ENCODE measurements at places on chromosomes 12 and 14. TPM values are rescaled to one million over a fixed set of nuclear protein-coding genes. Genes with fewer than 3 reads are reported as not detected.

DNA sequence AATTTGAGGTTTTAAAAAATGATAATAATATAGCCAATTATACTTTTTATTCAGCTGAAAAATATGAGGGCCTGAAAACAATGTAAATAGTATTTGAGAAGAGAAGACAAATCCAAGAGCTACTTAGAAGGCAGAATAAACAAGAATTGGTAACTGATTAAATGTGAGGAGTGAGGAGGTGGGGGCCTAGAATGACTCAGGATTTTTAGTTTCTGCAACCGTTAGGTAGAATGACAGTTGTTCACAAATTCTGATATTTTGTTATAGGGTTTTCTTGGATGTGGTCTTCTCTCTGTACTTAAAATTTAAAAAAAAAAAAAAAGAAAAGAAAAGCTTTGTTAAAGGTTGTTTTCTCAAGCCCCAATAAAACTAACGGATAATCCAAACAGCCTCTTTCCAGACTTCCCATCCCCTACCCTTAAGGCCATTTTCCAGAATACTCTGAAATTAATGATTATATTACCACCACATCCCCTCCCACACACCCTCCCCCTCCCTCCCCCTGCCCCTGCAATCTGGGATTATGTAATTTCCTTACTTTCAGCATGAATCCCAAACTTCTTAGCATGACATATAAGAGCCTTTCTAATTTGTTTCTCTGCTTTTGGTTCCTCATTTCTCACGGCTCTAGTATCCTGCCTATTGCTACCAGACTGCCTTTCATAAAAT, 50.4 kb downstream of the LRP6 start:
- H3K36me3 ChIP-seq, result peaks cover 5% of the 10 kb centered on the region
- H3K4me3 ChIP-seq, result no peak overlapping the region
- no peak for DNase-seq
- H3K27ac ChIP-seq, result peak overlapping the region; percentile 75
- peaks cover 38% of the 10 kb centered on the region for H3K4me1 ChIP-seq

GRCh38 chr12:80553316-80553715, 109.3 kb downstream of the PTPRQ start:
- no peaks in the 10 kb centered on the region for H3K27me3 ChIP-seq
- H3K36me3 ChIP-seq, result no peaks in the 10 kb centered on the region

DNA sequence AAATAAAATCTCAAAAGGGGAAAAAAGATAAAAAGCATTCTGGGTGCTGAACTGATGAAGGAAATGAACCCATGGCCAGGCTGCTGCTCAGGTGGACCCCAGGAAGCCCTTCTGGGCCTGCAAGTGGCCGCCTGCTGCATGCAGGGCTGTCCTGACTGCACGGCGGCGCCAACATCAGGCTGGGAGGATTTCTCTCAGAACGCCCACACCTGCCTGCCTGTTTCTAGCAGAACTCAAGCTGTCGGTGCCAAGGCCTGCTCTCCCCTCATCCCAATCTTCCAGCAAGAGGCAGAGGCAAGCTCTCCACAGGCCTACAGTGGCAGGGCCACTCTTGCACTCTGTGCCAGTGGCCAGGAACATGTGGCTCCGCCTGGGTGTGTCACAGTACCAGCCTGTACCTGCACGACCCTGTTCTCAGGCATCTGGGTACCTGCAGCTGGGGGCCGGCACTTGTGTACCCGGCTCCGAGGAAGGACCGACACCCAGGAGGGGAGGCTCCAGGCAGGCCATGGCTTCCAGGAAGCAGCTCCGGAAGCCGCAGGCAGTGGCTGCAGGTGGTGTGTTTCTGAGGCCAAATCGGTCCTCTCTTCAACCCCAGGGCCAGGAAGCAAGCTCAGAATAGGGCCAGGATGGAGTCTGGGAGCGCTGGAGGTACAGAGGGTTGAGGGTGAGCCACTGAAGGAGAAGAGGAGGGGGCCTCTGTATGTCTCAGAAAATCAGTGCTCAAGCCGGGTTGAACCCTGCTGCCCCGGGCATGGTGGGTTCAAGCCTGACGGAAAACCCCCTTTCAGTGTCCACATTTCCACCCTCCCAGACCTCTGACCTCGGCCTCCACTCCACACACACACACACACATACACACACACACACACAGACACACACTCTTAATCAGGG, 2.5 kb upstream of the INF2 start:
- H3K4me3 ChIP-seq, result no peak overlapping the region
- no peak overlapping the region for H3K27ac ChIP-seq
- H3K36me3 ChIP-seq, result no peaks in the 10 kb centered on the region
- peaks cover 49% of the 10 kb centered on the region for H3K4me1 ChIP-seq
- no peak for DNase-seq

GRCh38 chr14:67050896-67051295, 138.3 kb upstream of the GARIN2 start:
- no peak for DNase-seq
- no peak overlapping the region for H3K4me3 ChIP-seq
- H3K27ac ChIP-seq, result no peak overlapping the region
- no peaks in the 10 kb centered on the region for H3K4me1 ChIP-seq
- H3K27me3 ChIP-seq, result no peaks in the 10 kb centered on the region
- H3K36me3 ChIP-seq, result peaks cover 24% of the 10 kb centered on the region

The IAPP gene
- total RNA-seq, result not detected

The BEGAIN gene
- total RNA-seq, result 7.0 TPM

The JDP2 gene
- total RNA-seq, result 53.3 TPM
